ENCODE measurements at places on chromosomes 12 and 14.

- DNase-seq = no peak
These were observed 812.8 kb downstream of the C12orf50 start for GRCh38 chr12:87216436-87216835.

- DNase-seq = no peak
These were observed 127.3 kb upstream of the SLC38A2 start for GRCh38 chr12:46499901-46500300.

- DNase-seq = no peak
These were observed 197.4 kb upstream of the ARID2 start for GRCh38 chr12:45532113-45532512.

GRCh38 chr14:104103061-104103445, 17.6 kb downstream of the ASPG start:
- no peak for DNase-seq

GRCh38 chr12:28415755-28416154, 225.5 kb downstream of the CCDC91 start:
- DNase-seq = no peak

DNA sequence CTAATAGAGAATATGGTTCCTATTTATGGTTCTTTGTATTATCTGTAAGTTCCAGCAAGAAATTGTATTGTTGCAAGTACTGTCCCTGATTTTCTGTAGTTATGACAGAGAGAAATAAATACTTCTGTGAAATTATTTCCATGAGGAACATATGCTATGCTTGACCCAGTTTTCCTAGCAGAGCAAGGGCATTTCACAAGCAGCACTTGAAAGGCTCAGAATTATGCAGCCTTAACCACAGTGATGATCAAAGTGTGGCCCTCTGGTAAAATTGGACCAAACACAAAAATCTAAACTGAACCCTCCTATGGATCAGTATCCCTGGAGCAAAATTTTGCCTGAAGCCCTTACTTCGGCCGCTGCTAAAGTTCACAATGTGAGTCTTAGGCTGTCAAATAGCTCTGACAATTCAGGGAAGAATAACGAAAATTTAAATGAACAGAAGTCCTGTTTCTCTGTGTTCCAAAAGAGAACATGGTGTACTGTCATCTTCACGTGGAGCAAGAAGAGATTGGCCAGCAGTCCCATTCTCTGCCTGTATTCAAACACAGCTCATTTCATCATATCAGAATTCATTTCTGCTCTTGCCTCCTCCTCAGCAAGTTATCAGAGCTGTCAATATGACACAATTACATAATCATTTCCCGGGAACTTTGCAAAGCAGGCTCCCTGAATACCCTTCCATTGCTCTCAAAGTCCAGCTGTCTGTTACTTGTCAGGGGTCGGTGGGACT, 471.9 kb downstream of the RPS29 start:
- DNase-seq = no peak

DNA sequence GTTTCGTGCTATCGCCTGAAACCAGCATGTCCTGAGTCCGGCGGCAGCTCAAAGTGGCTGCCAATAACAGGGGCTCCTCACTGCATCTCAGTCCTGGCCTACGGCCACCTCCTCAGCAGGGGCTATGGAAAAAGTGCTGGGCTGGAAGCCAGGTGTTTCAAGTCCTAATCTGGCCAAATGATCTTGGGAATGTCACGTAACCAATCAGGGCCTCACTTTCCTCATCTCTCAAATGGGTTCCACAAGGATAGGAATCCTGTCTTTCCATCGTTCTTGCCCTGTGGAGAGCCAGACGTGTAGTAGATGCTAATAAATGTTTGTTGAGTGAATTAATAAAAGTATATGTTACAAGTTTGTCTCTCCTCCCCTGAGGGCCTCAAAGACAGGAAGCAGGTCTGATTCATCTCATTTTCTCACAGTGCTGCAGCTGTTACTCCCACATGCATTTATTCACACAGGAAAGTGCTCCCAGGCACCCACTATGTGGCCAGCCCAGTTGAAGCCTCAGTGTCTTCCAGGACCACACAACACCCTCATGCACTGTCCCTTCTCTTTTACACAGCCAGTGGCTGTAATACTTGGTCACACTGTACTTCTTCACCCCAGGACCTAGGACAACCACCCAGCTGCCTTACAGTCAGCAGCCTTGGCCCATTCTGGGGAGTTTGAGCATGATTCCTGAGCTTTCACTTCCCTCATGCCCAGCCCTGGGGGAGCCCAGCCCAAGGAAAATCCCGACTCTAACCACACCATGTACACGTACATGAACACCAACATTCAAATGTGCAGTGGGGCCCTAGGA, 5.0 kb downstream of the CMKLR1 start:
- no peak for DNase-seq

DNA sequence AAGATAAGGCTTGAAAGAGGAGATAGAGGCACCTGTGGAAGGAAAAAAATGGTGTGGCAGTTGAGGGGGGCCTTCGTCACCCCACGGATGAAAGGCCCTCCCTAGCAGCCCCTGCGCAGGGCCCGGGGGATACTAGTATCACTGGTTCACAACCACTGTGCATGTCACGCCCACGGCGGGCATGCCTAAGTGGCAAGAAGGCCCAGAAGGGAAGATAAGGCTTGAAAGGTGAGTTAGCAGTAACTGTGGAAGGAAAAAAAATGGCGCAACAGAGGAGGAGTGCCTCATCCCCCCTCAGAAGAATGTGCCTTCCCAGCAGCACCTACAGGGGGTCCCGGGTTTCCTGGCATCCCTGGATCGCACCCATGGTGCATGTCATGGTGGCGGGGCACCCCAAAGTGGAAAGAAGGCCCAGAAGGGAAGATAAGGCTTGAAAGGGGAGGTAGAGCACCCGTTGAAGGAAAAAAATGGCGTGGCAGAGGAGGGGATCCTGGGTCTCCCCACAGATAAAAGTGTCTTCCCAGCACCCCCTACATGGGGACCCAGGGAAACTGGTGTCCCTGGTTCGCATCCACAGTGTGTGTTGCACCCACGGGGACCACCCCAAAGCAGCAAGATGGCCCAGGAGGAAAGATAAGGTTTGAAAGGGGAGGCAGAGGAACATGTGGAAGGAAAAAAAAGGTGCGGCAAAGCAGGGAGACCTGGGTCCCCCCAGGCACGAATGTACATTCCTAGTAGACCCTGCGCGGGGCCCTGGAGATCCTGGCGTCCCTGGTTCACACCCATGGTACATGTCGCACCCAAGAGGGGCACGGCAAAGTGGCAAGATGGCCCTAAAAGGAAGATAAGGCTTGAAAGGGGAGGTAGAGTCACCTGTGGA, 279.2 kb downstream of the ALG10 start:
- no peak for DNase-seq
